Trophoblast cell (in vitro differentiated cells and primary cell): ENCODE measurements at places on chromosomes 11 and 22.
A peak's percentile ranks its signal among the peaks of the same experiment; 100 is the strongest.

- DNase-seq: peak; percentile 38
Measured at GRCh38 chr11:35390737-35391682, 28.3 kb downstream of the SLC1A2 start.

GRCh38 chr22:37803195-37803638, 4.5 kb upstream of the GCAT start:
- no peak for DNase-seq

- no peak for DNase-seq
Measured at GRCh38 chr11:40140560-40140959, 1318.9 kb downstream of the LRRC4C start.

DNA sequence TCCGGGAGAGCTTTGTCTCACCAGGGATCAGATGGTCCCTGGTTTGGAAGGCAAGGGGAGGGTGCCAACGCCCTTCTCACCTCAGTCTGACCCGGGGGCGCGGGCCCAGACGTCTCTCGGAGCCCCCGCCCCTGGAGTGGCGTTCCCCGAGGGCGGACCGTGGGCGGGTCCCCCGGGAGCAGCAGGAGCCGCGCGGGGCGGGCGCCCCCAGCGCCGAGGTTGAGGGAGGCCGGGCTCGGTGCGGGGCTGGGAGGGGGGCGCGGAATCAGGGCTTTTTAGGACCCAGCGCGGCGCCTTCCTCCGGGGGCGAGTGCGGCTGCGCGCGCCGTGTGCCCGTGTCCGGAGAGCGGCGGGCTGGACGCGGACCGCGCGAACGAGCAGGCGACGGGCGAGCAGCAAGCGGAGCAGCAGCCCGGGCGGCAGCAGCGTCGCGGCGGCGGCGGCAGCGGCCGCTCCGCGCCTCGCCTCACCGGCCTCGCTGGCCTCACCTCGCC, at the start of gene KCNC1:
TSS of gene KCNC1 (plus strand) at position 364 of the 494 bp plus-strand sequence. CDS start 1,222 bp downstream, outside the sequence.
- DNase-seq: peak; percentile 10

GRCh38 chr11:31797190-31798056, 13.7 kb downstream of the PAX6 start:
- DNase-seq: no peak

DNA sequence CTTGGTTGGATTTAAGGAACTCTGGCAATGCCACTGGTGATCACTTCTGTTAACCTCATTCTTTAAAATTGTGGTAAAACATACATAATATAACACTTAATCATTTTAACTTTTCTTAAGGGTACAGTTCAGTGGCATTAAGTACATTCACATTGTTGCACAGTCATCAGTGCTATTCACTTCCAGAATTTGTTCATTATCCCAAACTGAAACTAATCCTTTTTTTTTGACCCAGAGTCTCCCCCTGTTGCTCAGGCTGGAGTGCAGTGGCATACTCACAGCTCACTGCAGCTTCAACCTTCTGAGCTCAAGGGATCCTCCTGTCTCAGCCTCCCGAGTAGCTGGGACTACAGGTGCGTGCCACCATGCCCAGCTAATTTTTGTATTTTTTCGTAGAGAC, 10.6 kb downstream of the ELF5 start:
- DNase-seq: no peak

DNA sequence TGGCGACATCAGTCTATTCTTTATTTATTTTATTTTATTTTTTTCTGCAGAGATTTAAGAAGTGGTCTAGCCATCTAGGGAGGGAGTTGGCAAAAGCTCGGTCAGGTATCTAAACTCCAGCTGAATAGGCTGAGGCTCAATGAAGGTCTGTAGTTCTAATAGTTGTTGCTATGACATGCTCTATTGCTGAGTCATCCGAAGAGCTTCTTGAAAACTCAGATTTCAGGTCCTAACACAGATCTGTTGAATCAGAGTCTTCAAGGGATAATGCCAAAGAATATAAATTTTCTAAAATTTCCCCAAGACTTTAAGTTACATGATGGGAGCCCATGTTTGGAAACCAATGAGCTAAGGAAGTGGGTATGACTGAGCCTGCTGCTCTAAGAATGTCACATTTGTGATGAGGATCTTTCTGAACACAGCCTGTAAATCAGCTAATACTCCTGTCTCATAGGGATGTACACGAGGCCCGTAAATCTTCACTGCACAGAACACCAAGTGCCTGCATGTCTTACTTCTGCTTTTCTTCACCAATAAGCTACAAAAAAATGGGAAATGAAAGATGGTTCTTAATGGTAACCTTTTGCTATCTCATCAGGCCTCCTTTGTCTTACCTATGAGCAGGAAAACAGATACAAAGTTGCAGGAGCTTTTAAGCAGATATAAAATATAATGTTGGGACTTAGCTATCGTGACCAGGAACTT, 901.4 kb upstream of the API5 start:
- DNase-seq: no peak

- DNase-seq: no peak
Measured at GRCh38 chr22:45925811-45926351, 51.1 kb downstream of the WNT7B start.

DNA sequence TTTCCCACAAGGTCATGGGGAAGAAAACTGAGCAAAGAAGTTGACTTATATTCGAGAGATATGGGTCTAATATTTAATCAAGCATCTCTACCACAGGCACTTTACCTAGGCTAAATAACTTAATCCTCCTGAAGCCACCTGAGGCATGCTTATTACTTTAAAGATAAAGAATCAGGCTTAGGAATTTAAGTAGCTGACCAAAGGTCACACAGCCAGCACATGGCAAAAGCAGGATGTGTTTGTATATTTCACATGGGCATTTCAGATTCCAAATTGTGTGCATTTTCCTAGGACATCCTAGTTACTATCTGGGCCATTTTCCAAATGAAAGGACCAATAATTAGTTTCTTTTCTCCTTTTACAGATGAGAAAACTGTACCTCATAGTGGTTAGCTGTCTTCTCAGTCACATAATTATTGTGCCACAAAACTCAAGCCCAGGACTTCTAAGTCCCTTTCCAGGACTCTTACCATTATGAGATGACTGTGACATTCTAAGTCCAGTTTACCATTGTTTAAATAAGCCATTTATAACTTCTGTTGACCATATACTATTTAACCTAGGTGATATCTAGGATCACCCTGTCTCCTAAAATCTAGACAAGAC, 112.1 kb upstream of the ZC3H12C start:
- no peak for DNase-seq
